NCI-H1417 treated with DMSO at 0.1 percent for 48 hours (cell line): ENCODE measurements at places on chromosomes 13 and 19.

- DNase-seq = no peak
Observed at GRCh38 chr13:30334663-30335386, 27.5 kb upstream of the KATNAL1 start.

GRCh38 chr19:2810141-2811091 lies 9.3 kb upstream of the ZNF554 start:
- DNase-seq = no peak

DNA sequence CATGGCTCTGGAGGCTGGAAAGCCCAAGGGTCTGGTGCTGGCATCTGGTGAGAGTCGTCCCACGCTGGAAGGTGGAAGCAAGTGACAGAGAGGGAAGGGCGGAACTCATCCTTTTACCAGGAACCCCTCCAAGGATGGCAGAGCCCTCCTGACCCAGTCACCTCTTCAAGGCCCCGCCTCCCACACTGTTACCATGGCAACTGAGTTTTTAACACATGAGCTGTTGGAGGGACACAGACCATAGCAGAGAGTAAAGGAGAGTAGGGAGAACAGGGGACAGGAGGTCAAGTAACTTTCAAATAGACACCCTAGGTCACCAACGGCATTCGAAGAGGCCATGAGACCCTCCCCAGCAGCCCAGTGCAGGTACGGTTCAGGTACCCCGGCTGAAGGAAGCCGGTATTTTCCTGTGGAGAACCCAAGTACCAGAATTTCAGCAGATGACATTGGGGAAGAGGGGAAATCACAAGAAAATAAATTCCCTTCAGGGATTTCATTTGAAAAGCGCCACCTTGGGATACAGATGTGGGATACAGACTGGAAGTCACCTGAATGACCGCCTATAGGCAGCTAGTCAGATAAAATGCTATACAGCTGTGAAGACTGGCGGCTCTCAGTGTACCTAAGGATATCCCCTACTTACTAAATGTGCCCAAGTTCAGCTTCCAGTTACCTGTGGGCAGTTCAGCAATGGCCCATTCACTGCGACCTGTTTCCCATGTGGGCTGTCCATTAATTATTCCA lies 8.0 kb downstream of the IL17D start:
- no peak for DNase-seq

GRCh38 chr13:44969551-44970484 lies 19.5 kb downstream of the NUFIP1 start:
- no peak for DNase-seq

- no peak for DNase-seq
Observed at GRCh38 chr19:18049385-18049784, 37.3 kb downstream of the IL12RB1 start.

DNA sequence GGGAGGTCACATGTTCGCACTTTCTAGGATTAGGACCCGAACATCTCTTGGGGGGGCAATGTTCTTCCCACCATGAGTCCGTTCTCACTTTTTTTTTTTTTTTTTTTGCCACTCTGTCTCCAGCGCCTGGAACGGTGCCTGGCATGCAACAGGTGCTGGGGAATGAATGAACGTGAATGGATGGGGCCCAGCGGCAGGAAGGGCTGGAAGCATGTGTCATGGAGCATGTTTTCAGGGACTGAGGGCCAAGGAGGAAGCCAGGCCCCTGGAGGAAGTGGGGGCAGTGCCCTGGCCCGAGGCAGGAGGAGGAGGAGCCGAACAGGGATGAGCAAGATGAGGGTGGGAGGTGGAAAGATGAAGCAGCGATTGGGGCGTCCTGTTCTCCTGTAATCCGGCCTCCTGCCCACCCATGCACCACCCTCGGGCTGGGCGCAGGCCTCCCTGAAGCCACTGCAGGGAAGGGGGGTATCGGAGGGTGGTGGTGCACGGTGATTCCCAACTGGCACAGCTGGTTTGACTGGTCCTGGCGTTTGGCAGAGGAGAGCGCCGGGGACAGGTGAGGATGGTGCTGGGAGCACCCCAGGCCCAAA lies 8.8 kb upstream of the SULT2B1 start:
- DNase-seq = no peak

- no peak for DNase-seq
Observed at GRCh38 chr19:47839411-47839810, 17.7 kb downstream of the CRX start.

DNA sequence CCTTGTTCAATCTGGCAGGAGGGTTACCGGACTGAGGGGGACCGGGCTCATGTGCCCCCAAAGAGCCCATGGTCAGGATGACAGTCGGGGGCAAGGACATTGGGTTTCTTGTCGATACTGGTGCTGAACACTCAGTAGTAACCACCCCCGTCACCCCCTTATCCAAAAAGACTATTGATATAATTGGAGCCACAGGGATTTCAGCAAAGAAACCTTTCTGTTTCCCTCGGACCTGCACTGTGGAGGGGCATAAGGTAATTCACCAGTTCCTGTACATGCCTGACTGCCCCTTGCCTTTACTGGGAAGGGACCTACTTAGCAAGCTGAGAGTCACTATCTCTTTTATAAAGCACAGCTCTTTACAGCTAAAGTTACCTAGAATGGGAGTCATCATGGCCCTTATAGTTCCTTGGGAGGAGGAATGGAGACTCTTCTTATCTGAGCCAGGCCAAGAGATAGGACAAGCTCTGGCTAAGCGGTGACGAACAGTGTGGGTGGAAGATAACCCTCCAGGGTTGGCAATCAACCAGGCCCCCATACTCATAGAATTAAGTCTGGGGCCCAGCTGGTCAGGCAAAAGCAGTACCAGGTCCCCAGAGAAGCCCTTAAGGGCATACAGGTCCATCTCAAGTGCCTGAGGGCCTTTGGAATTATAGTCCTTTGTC lies 603.7 kb downstream of the UQCRFS1 start:
- no peak for DNase-seq

- no peak for DNase-seq
Observed at GRCh38 chr13:30712536-30713532, 22.5 kb upstream of the ALOX5AP start.

GRCh38 chr13:30113983-30114570 lies 193.3 kb downstream of the KATNAL1 start:
- no peak for DNase-seq

DNA sequence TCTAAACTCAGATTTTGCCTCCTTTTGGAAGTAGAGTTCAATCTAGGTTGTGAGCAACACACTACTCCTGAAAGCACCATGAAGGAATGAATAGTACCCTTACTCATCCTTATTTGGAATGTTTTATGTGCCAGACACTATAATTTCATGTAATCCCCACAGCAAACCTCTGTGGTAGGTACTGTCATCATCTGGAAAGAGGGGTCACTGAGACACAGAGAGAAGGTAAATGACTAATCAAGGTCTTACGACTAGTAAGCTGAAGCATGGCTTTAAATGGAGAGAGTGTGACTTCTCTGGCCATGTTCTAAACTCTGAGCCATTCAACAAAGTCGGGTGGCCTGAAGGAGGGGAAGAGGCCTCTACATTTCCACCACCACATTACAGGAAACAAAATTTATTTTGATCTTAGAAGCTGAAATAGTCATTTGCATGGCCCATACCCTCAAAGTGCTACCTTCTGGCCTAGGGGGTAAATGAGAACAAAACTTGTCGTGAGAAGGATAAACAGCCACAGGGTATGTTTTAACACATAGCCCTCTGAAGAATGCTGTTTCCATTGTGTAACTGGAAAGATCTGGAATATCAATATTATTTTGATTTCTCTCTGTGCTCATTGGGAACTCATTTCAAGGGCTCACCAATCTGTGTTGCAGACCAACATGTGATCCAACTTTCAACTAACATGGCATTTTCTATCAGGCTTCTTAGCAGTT lies 180.8 kb upstream of the RFC3 start:
- no peak for DNase-seq

- no peak for DNase-seq
Observed at GRCh38 chr13:74669149-74669548, 534.9 kb upstream of the KLF12 start.

DNA sequence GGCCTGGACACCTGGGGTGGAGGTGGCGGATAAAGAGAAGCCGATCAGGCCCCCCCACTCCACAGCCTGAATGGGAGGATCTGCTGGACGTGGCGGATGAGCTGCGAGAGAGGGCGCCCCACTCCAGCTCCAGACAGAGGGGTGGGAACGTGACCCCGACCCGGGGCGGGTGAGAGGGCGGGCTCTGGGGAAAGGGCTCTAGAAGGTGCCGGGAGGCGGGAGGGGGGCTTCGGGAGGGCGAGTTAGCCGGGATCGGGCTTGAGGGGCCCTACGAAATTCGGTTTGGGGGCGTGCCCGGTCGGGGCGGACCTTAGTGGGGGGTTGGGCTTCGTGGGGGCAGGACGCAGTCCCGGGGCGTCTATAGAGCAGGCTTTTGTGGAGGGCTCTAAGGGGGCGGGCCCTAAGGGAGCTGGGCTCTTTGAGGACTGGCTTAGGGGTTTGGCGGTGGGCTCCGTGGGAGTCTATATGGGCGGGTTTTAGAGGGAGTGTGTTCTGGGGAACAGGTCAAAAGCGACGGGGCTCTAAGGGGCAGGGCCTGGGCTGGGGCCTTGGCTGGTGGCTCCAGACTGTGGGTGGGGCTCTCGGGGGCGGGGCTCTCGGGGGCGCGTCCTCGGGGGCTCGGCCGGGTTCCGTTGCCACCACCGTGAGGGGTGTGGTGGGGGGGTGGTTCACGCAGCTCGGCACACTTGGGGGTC lies 4.1 kb upstream of the NANOS3 start:
- no peak for DNase-seq

- DNase-seq = no peak
Observed at GRCh38 chr13:44397766-44398223, 24.2 kb downstream of the SERP2 start.

DNA sequence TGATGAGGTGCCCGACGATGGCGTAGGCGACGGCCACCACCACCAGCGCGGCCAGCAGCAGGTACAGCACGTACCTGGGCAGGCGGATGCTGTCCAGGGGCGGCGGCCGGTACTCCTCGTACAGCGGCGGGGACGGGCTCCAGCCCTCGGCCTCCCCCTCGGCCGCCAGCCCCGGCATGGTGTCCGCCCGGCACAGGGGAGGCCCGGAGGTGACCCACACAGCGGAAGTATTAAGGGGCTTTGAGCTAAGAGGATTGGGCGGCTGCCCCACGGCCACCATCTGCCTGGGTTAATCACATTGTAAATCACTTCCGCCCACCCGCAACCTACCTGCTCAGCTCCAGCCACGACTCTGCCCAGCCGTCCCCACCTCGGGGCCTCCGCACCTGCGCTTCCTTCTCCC lies at the start of gene SMIM44:
Gene SMIM44, minus strand, starts transcription at position 216 of the 403 bp plus-strand sequence. Its CDS starts 38 bp downstream, at position 178.
- no peak for DNase-seq

- DNase-seq = no peak
Observed at GRCh38 chr13:25415241-25415640, 43.5 kb downstream of the ATP8A2 start.

DNA sequence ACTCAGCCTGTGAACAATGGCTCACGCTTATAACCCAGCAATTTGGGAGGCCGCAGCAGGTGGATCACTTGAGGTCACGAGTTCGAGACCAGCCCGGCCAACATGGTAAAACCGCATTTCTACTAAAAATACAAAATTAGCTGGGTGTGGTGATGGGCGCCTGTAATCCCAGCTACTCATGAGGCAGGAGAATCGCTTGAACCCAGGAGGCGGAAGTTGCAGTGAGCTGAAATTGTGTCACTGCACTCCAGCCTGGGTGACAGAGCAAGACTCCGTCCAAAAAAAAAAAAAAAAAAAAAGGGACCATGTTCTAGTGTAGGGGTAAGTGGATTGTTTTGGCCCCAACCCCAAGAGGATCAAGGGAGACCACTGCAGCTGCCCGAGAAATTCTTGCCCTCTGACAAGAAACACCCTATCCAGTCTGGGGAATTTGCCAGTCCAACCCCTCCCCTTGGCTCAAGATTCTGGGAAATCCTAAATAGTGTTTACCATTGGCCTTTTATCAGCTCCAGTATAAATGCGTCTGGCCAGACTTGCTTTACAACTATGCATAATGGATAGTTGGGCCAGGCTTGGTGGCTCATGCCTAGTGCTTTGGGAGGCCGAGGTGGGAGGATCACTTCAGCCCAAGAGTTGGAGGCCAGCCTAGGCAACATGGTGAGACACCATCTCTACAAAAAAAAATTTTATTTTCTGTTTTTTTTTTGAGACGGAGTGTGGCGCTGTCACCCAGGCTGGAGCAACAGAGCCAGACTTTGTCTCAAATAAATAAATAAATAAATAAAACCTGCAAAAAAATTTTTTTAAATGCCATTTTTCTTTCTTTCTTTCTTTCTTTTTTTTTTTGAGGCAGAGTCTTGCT lies 5.1 kb upstream of the DHDH start:
- DNase-seq = no peak

GRCh38 chr13:21434588-21434987 lies 24.5 kb downstream of the ZDHHC20 start:
- DNase-seq = no peak

DNA sequence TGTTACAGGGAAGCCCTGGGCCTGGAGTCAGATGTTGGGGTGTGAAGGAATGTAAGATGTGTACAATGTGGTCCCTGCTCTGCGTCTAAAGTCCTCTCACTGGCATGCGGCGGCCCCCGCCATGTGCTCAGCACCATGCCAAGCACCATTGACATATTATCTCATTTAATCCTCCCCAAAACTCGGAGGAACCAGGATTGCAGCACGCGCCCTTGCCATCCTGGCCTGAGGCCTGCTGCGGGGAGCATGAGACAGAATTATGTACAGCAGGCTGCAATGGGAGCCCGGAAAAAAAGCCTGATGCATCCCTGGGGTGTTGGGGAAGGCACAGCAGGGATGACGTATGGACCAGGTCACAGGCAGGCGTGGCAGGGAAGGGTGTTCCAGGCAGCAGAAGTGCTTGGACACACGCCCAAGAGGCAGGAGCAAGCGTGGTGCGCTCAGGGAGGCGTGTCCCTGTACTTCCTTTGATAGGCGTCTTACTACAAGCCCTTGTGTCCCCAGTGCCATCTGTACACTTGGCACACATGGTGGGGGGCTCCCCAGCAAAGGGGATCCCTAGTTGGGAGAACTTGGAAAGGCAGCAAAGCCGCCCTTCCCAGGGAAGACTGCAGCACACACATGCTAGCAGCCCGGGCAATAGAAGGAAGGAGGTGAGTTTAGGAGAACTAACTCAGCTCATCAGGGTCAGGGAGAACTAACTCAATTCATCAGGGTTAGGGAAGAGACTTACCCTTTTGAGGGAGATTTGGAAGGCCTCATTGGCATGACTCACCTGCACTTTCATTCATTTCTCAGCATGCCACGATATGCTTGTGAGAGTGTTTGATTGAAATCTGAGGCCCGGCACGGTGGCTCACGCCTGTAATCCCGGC lies 3.4 kb downstream of the EVI5L start:
- no peak for DNase-seq

GRCh38 chr19:16167055-16167454 lies 6.3 kb downstream of the CIB3 start:
- no peak for DNase-seq

- no peak for DNase-seq
Observed at GRCh38 chr13:33194820-33195692, 90.5 kb downstream of the STARD13 start.

DNA sequence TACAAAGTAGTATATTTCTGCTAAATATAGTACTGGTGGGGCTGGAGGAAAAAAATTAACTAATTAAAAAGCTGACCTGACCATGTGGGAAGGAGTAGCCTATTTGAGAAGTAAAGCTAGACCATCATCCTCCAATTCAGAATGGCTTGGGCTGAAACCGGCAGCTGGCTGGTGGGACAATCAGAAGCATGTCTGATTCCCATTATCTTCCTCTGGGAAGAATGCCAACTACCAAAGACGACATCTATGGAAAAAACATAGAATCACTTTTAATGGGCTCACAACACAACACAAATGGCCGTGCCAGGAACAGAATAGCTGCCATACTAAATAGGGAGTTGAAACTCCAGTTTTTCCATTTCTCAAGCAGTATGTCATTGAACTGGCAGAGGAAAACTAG lies 120.4 kb upstream of the FREM2 start:
- no peak for DNase-seq
